ENCODE measurements at places on chromosomes 11 and 22.
A peak's percentile ranks its signal among the peaks of the same experiment; 100 is the strongest.

- no peak for DNase-seq
These were observed at the start of gene C1QTNF4 for GRCh38 chr11:47593934-47594855. Gene C1QTNF4 (minus strand): TSS chr11:47594411. CDS start chr11:47590810, 3,601 bp downstream.

DNA sequence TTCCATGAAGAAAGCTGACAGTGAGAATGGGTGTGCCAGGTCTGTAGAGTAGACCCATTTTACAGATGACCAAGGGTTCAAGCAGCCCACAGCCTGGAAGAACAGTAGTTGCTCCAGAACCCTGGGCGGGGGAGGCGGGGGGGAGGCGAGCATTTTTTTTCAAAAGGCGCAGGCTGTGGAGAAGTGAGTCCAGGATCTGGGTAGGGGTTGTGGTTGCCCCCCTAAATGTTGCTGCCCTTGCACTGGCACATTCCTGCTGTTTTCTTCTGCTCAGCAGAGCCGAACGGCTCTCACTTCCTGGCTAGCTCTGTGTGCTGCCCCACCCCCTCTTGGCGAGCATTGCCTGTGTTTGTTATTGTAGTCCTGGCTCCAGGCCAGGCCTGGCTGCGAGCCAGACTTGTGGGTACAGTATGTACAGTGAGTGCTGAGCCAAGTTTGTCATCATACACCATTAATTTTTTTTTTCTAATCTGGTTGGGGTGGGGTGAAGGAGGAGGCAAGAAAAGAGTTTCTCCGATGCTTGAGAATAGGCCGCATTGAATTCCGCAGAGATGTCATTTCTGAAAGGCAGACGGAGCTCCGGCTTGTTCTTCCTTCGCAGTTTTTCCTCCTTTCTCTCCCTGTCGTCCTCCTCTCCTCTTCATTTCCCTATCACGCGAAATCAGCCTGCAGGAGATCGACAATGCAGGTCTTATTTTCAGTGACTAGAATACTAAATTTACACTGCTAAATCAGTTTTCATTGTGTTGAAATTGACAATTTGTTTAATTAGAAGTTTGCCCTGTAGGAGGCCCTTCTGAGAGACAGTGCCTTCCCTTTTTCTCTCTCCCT, 100.5 kb downstream of the ZBTB16 start:
- peak; percentile 99 for DNase-seq

DNA sequence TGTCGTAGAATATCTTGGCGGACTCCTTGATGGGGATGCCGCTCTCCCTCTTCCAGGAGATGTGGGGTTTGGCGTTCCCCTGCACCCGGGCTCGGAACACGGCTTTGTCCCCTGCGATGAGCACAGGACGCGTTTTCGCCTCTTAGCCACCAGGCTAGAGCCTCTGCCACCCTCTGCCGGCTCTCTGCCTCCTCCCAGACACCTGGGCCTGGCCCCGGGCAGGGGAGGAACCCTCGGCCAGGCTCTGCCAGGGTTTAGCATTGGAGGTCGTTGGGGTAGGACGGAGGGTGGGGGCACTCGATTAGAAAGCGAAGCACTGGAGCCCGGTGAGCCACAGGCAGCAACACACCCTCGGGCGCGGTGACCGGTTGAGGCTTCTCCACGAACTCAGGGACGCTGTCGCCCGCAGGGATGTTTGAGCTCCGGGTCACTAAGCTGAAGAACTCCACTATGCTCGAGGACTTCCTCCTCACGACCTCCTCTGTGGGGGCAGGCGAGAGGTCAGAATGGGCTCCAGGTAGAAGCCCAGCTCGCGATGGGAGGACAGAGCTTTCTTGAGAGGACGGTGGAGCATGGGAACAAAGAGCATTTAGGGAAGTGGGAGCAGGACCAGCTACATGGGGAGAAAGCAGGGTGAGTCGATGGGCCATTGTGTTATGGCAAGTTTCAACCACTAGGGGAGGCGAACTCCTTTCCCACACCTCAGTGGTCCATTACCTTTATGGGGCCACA, 4.3 kb downstream of the IGSF22 start:
- peak; percentile 60 for DNase-seq

GRCh38 chr11:61949169-61950034, 749 bp upstream of the BEST1 start:
- peak; percentile 35 for DNase-seq

GRCh38 chr11:1256257-1257045, 33.6 kb downstream of the MUC5B start:
- no peak for DNase-seq

DNA sequence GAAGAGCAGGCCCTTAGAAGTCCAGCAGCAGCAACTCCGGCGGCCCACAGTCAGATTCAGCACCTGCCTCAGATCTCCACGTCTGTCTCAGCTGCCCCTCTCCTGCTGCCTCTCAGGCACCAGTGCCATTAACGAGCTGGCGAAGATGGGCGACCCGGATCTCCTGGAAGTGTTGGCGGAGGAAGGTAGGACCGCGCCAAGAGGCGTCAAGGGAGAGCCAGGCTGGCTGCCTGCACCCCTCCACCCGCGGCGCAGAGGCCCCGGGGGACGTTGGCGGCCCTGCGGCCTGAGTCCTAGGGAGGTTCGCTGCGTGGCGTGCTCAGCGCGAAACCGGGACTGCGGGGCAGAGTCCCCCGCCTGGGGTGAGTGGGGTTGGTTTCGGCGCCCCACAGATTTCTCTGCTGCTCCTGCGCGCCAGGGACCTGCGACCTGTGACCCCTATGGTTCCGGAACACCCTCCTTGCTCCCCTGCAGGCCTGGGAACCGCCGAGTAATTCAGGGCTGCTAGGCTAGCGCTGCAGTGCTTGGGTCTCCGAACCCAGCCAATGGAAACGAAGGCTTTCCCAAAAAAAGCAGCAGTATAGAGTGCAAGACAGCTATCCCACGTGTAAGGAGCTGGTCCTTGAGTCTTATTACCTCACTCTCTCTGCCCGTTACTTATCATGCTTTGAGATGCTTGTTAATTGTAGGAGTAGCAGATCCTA, 615 bp downstream of the ANO5 start:
- peak; percentile 21 for DNase-seq

DNA sequence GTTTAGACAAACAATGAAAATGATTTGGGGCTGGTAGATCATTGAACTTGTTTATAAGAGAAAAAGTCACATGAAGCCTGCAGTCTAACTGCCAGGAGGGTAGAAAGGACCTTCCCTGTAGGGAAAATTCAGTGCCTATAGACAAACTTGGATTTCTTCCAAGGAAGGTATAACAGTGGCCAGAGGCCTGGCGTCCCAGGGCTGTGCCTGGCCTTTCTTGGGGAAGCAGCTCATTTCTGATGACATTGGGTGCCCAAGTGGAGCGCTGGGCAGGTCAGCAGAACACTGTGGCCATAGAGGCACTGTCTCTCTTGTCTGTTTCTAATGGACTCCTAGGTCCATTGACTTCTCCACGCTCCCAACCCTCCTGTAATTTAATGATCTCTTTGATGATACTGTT, 6.6 kb upstream of the FXYD6 start:
- DNase-seq: no peak

DNA sequence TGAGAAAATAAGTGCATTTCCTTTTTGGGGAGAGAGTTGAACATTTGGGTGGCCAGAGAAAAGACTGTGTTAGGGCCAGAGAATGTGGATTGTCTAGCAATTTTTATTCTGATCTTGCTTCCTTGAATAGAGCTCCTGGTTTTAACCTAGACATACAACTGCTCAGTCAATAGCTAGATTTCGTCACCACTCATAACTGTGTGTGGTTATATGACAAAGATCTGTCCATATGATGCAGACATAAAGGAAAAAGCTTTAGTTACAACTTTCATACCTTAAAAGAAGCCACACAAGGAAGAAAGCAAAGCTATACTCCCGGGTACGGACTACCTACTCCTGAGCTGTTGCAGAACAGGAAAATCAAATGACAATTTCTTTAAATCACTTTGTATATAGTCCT, 37.2 kb downstream of the MS4A6A start:
- no peak for DNase-seq

GRCh38 chr22:46251266-46251665, 1.2 kb upstream of the CDPF1 start:
- DNase-seq: no peak

Measured in kidney tubule cell (primary cell).